Stimulated activated CD4-positive, alpha-beta T cell treated with anti-CD3 and anti-CD28 coated beads, Interleukin-4, amount 100 ng/mL, for 1 hour (primary cell): ENCODE measurements at places on chromosomes 7 and 10.

- no peak for DNase-seq
Observed at GRCh38 chr7:154848464-154848863, 154.5 kb downstream of the PAXIP1 start.

GRCh38 chr10:95245425-95246055 lies 45.3 kb downstream of the PDLIM1 start:
- no peak for DNase-seq

GRCh38 chr7:70312336-70312735 lies 714.1 kb downstream of the AUTS2 start:
- no peak for DNase-seq

DNA sequence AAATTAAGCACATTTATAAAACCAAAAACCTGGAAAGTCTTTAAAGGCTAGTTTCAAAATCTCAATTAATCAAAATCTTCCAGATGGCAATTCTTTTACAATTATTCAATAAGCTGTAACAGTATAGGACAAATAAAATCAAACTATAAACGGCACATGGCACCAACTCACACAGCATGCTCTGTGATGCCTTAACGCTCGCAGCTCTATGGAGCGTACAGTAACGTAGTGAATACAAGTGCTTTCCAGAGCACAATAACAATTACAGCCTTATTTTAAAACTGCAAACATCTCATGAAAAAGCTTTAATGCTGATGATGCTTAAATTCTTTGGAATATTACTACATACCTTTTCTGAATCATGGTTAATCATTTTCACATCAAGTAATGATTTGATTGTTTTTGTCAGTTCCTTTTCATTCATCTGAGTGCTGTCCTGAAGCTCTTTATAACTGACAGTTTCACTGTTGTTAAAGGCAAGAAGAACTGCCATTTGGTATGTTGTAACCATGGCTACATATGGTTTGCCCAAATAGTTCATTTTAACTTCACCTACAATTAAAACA lies 74.2 kb downstream of the CUL2 start:
- DNase-seq: no peak

DNA sequence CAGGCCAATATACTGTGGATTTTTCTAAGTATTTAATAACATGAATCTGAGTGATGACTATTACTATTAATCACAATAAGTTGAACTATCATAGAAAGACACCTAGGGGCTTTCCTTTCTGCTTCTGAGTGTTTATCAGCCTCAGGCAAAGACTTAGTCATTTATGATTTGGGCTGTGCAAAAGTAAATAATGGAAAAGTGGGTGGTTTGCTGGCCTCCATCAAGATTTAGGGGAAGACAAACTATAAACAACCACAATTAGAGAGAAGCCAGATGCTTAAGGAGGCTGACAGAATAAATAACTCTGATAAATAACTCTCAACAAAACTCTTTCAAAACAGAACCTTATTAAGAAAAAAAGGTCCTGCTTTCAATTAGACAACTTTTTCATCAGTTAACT lies 64.7 kb downstream of the MACC1 start:
- DNase-seq: no peak

GRCh38 chr7:75914169-75914654 lies 743 bp upstream of the POR start:
- DNase-seq: no peak

GRCh38 chr7:142815134-142815533 lies 39.7 kb upstream of the EPHB6 start:
- DNase-seq: no peak

DNA sequence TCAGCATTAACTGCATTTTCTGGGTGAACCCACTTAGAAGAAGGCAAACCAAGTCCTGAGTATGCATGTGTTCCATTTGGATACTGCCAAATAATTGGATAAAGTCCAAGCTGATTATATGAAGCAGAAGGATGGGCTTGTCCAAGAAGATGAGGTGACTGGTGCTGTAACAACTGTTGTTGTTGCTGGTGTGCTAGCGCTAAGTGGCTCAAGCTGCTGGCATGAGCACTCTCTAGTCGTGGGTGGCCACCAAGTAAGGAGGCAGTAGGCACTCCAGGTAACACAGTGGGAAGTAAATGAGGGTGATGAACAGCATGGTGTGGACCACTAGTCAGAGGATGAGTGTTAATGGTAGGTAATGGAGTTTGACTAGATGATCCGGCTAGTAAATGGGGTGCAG lies 80.4 kb downstream of the NRBF2 start:
- DNase-seq: no peak

DNA sequence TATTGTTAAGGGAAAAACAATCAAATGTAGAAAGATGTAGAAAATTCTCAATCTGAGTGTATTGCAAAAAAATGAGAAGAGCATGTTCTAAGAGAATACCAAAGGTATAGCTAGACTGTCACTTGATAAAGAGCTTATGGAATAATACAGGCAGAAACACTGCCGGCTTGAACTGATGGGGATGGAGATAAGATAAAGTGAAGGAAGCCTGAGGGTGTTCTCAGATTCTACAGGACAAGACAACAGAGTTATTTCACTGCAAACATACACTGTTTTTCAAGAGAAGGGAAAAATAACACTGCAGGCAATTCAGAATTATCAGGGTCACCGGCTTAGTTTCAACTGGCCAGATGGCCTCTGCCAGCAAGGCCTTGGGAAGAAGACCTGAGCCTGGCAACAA lies 80.0 kb downstream of the ZNF716 start:
- no peak for DNase-seq
